Lung microvascular endothelial cell (primary cell): ENCODE measurements at places on chromosomes 1 and 21. TPM values are rescaled to one million over a fixed set of nuclear protein-coding genes. Genes with fewer than 3 reads are reported as not detected.

- peak; percentile 25 for DNase-seq
These were observed 5.1 kb upstream of the GNG12 start for GRCh38 chr1:67838180-67838910.

DNA sequence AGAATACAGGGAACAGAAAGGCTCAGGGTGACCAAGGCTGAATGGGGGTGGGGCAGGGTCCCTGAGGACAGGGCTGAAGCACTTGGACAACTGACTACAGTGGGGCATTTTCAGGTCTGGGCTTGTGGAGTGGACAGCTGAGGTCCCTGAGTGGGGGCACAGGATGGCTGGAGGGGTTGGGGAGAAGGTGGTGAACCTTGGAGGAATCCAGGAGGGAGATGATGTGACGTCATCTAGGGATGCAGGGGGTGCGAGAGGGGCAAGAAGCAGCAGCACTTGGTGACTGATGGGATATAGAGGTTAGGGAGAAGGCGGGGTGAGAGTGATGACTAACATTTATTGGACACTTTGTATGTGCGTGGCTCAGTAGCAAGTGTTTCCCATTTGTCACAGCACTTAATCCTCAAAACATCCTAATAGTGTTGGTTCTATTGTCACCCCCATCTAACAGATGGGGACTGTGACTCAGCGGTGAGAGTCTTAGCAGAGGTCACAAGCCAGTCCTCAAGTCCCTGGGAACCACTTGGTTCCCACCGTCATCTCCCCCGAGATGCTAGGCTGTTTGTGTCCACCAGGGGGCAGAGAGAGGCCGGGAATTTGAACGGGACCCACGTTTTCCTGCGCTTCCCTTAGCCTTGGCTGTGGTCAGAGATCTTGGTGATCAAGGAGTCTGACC is 27.9 kb upstream of the BMP8B start:
- peak; percentile 59 for DNase-seq

DNA sequence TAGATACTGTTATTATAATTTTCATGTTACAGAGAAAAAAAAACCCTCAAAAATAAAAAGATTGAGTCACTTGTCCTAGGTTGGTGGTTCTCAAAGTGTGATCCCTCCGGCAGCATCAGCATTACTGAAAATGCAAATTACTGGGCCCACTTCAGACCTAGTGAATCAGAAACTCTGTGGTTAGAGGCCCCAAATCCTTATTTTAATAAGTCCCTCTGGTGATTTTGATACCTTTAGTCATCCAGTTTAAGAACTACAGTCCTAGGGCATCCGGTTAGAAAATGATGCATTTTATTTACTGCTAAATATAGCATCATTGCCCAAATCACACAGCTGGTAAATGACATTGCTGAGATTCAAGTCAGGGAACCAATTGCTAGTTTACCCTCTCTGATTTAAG is 203.7 kb upstream of the RUNX1 start:
- no peak for DNase-seq

DNA sequence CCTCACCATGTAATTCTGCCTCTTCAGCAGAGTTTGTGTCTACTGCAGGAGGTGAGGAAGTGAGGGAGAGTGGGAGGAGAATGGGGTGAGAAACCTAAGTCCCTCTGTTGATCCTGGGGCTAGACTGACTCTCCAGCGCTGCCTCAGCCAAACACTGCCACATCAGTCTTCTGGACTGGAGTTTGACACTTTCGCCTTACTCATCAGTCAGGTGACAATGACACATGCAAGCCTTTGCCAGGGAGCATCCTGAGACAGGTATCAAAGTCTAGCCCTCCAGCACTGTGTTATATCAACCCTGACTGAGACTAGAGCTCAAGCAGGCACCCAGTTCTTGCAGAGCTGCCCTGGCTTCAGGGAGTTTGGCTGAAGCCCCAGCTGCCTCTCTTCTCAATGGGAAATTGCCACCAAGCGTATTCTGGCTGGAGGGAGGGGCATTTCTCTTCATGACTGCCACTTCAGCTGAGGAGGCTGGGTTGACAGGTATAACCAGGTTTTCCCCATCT is 33.3 kb upstream of the SUCO start:
- DNase-seq = no peak

DNA sequence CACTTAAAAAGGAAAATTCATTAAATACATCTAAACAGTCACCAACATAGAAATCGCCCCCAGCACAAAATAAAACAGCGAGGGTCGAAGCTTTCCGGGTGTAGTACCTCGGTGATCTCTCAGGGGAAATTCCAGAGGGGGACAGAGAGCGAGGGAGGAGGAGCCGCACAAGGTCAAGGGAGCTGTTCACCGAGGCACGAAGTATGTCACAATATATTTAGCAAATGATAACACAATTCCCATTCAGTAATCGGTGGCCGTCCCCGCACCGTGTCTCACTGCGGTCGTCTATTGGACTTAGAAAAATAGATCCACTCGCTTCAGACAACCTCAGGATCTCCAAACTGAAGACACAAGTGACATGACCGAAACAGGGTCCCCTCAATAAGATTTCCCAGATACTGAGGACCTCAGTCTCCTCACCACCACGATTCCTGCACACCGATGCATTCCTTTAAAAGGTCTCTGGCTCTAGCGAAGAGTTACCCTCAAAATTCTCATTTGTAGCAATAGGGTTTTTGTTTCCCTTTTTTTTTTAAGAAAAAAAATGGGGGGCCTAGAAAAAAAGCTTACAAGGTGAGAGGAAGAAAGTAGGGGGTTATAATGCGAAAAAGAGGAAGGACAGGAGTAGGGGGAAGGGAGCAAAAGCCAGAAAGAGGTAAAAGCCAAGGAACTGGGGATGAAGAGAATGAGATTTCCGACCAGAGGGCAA is 1.1 kb downstream of the LPGAT1 start:
- DNase-seq = peak; percentile 15

GRCh38 chr1:37817481-37817880 is 9.5 kb upstream of the YRDC start:
- DNase-seq = peak; percentile 20

DNA sequence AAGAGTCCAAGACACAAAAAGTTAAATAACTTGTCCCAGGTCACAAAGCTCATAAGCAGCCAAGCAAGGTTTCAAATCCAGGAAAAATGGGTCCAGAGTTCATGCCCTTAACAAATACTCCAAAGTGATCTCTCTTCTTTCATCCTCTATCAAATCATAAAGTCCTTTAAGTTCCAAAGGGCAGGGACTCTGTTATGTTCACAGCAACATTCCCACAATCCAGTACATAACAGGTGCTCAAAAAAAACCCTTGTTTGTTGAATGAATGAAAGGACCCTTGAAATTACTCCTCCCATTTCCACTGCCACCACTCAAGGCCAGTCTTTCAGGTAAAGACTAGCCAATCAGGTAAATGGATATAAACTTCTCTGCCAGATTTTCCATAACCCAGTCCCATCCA is 2.7 kb downstream of the ABL2 start:
- no peak for DNase-seq

- no peak for DNase-seq
These were observed 48.7 kb downstream of the SMYD2 start for GRCh38 chr1:214329470-214330220.

DNA sequence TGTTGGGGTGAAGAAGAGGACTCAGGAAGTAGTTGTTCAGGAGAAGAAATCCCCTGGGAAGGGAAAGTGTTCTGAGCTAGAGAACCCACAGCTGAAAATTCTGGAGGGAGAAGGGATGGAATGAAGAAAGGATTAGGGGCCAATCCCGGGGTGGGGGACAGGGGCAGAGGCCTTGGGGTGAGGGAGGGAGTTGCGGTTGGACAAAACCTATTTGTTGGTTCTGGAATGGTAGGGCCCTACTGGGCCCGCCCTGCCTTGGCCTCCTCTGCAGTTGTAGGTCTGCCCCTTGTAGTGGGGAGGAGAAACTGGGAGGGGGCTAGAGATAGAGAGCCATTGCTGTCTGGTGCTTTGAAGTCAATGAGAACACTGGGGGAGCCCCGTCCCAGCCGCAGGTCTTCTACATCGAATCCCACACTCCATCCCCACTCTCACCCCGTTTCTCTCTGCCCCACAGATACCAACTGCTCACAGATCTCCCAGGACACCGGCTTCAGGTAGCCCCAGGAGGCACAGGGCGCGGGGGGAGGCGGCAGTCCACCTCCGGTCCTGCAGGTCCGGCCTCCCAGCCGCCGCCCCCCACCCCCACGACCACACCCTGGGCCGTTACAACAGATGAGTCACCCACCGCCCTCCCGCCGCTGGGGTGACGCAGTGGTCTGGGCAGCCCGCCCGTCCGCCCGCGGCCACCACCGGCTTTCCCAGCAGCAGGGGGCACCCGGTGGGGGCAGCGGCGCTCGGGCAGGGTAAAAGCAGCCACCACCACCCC is 1.1 kb downstream of the TAGLN2 start:
- DNase-seq = peak; percentile 95

GRCh38 chr1:230083746-230084407 is 16.8 kb downstream of the GALNT2 start:
- no peak for DNase-seq

GRCh38 chr1:50873458-50874187 is 86.4 kb downstream of the FAF1 start:
- DNase-seq = peak; percentile 30

GRCh38 chr1:116449578-116449977 is 76.5 kb downstream of the ATP1A1 start:
- DNase-seq = no peak

DNA sequence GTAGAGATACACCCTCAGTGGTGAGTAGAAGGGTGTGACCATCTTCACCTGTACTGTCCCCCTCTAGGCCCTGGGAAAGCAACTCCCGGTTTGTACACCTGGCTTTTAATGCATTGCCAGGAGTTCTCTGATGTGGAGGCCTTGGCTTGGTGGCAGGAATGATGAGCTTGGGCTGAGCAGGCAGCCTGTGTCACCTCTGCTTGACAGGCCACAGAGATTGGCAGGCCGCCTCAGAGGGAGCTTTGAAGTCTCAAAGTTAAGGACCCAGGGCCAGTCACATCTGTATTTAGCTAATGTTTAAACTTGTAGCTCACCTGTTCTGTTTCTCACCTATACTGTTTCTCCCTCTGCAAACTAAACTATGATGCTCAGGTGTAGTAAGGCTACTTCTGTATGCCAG is 28.5 kb downstream of the HUNK start:
- DNase-seq = no peak

DNA sequence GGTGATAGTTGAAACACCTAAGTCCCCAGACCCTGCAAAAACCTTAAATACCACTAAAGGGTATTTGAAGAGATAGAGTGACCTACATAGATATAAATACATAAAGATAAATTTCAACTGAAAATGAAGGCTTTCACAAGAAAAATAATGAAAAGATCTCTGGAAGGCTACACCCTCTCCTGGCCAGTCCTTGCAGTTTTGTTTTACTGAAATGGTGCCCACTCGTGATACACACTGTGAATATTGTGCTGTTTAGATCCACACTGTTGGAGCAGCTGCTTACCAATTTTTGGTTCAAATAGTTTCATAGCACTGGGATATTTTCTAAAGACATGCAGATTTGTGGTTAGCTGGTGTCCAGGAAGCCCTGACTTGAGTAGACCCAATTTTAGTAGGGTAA is 31.5 kb upstream of the RNF187 start:
- DNase-seq = no peak

DNA sequence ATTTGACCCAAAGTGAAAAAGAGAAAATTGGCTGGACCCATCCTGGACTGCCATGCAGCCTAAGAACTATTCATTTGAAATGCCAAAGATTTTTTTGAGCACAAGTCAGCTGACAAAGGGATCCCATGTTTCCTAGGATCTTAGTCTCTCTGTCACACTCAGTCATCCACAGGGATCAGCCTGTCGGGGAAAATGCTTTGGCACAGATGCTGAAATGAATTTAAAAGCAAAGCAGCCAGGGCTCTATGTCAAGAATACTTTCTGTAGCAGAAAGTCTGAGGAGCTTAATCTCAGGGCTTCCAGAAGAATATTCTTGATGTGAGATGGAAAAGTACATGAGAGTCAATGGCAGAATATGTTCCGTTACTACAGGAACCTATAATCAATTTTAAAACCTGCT is 1900.8 kb downstream of the MRPL39 start:
- no peak for DNase-seq

GCSAML gene
- total RNA-seq = not detected in 2 replicates

SRSF11 gene
- 62.3 and 76.0 TPM in 2 replicates for total RNA-seq

CD1E gene
- total RNA-seq = not detected in 2 replicates

CFAP45 gene
- total RNA-seq = under 0.01 and 0.22 TPM in 2 replicates

ASH1L gene
- total RNA-seq = 12.0 and 17.9 TPM in 2 replicates

PTGER3 gene
- total RNA-seq = under 0.01 TPM in 2 replicates

P3H1 gene
- 68.0 and 69.8 TPM in 2 replicates for total RNA-seq

MYOM3 gene
- under 0.01 TPM in 1 of 2 replicates, not detected in the other for total RNA-seq

ADAMTSL4 gene
- 0.20 and 0.22 TPM in 2 replicates for total RNA-seq
